ENCODE measurements at places on chromosomes 11 and 22. TPM values are rescaled to one million over a fixed set of nuclear protein-coding genes. Genes with fewer than 3 reads are reported as not detected.

The IL18 gene
- total RNA-seq: 112 TPM

The MEI1 gene
- total RNA-seq: 0.64 TPM

The NUDT22 gene
- total RNA-seq: 70.9 TPM

The INSC gene
- 0.17 TPM for total RNA-seq

- no peak for DNase-seq
Observed at GRCh38 chr11:133845413-133845812, at the start of gene SPATA19. Gene SPATA19, minus strand, starts transcription at chr11:133845513. Its CDS starts 67 bp downstream, at chr11:133845446.
